Activated CD4-positive, alpha-beta T cell treated with anti-CD3 and anti-CD28 coated beads for 36 hours (primary cell): ENCODE measurements at places on chromosomes 6 and 20. TPM values are rescaled to one million over a fixed set of nuclear protein-coding genes. Genes with fewer than 3 reads are reported as not detected.

Gene ENPP4
- total RNA-seq = 6.6 TPM

Gene PACRG
- total RNA-seq = not detected

Gene TP53TG5
- total RNA-seq = 0.80 TPM

Gene ZSCAN16
- total RNA-seq = 2.6 TPM

Gene RHAG
- total RNA-seq = not detected

Gene TAAR2
- not detected for total RNA-seq

Gene RSPH4A
- total RNA-seq = not detected

Gene PRIM2
- 42.3 TPM for total RNA-seq

Gene OR2B6
- not detected for total RNA-seq

Gene ECHDC1
- total RNA-seq = 48.2 TPM

Gene TFAP2A
- 0.23 TPM for total RNA-seq

Gene LAMA5
- total RNA-seq = 0.72 TPM

Gene PPP1R16B
- total RNA-seq = 84.0 TPM

Gene BPIFA1
- total RNA-seq = not detected

Gene MYCT1
- not detected for total RNA-seq

Gene HDGFL1
- not detected for total RNA-seq

Gene HCK
- total RNA-seq = not detected

Gene OR2J3
- not detected for total RNA-seq

Gene ULBP1
- 2.7 TPM for total RNA-seq

Gene POU3F2
- not detected for total RNA-seq

Gene DYNLT2
- total RNA-seq = 2.0 TPM

Gene TNFRSF6B
- total RNA-seq = 1.7 TPM

Gene HLA-DQB1
- total RNA-seq = 2.3 TPM

Gene ANKRD66
- not detected for total RNA-seq

Gene ERVFRD-1
- total RNA-seq = not detected

Gene MUCL3
- not detected for total RNA-seq

Gene AMD1
- 127 TPM for total RNA-seq

Gene ALDH8A1
- 0.67 TPM for total RNA-seq

Gene APOM
- 3.4 TPM for total RNA-seq

Gene GRM1
- not detected for total RNA-seq

Gene RALGAPA2
- total RNA-seq = 20.2 TPM

Gene MAFB
- not detected for total RNA-seq

Gene AIF1
- 89.2 TPM for total RNA-seq

Gene BANF2
- total RNA-seq = not detected

Gene SIGLEC1
- not detected for total RNA-seq

Gene PERP
- total RNA-seq = 2.7 TPM

Gene ZFP57
- not detected for total RNA-seq

Gene MMP24
- not detected for total RNA-seq

Gene ID4
- not detected for total RNA-seq

Gene STMND1
- not detected for total RNA-seq

Gene DACT2
- 0.39 TPM for total RNA-seq

Gene ACOT13
- total RNA-seq = 47.9 TPM

Gene KCNK15
- total RNA-seq = 1.4 TPM

Gene HLA-DQA2
- total RNA-seq = 0.11 TPM

Gene SGK2
- total RNA-seq = 0.27 TPM

Gene CD83
- 22.0 TPM for total RNA-seq

Gene SNRPB2
- 129 TPM for total RNA-seq

Gene BHLHE23
- not detected for total RNA-seq

Gene PPP1R14C
- total RNA-seq = not detected

Gene TRMT6
- total RNA-seq = 27.3 TPM

Gene SNPH
- total RNA-seq = 2.5 TPM

Gene MLIP
- not detected for total RNA-seq

Gene RBM24
- total RNA-seq = not detected

Gene SLC35F1
- total RNA-seq = 0.18 TPM

Gene ZFAND3
- 34.5 TPM for total RNA-seq

Gene SLC4A11
- total RNA-seq = 0.66 TPM

Gene BLTP3A
- 17.0 TPM for total RNA-seq
